ENCODE measurements at places on chromosomes 3 and 15.

DNA sequence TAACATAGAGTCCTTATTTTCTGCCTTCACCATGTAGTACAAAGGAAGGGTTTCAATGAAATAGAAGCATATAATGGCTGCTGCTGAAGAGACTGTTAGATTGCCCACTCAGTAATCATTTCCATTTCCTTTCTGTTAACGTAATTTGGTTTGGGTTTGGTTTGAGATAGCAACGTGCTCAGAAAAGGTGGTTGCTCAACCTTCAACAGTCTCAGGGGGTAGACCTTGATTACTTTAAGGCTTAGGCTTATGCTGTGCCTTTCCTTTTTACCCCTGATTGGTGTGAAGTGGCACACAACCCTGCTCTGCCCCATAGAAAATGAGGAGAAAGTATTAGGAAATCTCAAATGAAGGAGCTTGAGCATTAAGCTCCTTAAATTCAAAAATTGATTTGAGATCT is 163.7 kb upstream of the TP63 start:
- DNase-seq = no peak

DNA sequence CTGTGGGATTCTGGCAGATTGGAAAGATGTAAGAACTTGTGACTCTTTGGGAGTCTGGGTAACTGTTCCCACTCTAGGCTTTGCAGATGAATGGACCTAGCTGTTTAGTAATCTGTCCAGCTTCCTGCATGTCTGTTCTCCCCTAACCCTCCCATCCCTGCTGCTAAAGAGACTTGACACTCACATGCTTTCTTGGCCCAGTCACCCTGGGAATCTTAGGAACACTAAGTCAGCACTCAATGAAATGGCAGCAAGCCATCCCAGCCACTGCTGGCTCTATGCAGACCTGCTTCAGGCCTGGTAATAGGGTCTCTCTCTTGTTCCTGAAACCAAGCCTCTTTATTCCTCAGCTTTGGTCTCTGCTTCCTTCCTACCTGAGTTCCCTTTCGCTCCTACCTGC is 63.7 kb upstream of the THSD4 start:
- DNase-seq = no peak

GRCh38 chr3:12830785-12831156 is 10.6 kb downstream of the RPL32 start:
- no peak for DNase-seq

GRCh38 chr3:70726096-70726938 is 413.9 kb upstream of the MDFIC2 start:
- no peak for DNase-seq

DNA sequence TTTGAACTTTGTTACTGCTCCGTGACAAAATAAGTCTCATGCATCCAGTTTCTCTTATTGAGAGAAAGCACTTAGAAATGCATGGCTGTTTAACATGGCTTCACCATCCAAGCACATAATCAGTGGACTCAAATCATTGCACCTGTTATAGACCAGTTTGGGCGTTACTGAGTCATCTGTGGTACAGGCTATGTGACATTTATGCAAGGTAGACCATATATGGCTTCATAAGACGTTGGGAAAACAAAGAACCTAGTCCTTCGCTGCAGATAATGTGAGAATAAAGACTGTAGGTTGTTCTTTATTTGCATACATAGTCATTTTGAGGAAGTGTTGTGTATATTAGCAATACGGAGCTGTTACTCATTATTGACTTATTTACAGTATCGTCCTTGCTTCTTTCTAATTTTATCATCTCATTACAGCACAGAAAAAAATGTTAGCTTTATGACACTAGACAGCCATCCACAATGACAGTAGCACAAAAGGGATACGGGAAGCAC is 374.7 kb downstream of the IL5RA start:
- DNase-seq = no peak

- DNase-seq = no peak
These were observed 16.6 kb downstream of the CHCHD6 start for GRCh38 chr3:126720596-126720995.

GRCh38 chr15:75104804-75105557 is 81.6 kb downstream of the PPCDC start:
- DNase-seq = no peak

DNA sequence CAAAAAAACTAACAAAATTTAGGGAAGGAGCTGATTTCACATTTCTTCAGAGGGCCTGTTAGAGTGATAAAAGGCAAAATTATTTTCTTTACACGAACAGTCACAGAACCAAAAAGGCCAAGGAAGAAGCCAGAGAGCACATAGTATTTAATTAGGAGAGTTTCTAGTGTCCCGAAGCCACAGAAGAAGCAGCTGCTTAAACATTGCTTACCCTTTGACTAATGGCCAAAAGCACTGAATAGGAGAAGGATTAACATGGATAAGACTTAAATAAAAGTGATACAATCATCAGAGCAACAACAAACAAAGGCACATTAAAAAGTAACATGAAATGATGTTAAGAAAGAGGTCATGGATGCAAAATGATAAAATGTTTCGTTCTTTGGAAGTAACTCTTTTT is 98.6 kb downstream of the CHL1 start:
- no peak for DNase-seq

DNA sequence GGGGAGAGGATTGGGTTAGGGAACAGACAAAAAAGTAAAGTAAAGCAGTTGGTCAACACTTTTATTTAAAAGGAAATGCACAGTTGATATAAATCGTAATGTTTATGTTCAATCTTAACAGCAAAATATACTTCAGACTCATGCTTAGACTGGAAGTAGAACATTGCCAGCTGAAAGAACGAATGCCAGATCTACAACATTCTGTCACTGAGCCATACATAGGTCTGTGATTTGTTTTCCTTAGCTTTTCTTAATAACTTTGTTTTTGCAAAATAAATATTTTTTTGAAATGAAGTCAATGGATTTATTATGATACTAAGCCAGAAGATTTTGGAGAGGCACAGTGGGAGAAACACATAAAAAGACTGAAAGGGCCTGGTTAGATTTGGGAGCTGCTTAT is 62.0 kb downstream of the LEKR1 start:
- DNase-seq = no peak

DNA sequence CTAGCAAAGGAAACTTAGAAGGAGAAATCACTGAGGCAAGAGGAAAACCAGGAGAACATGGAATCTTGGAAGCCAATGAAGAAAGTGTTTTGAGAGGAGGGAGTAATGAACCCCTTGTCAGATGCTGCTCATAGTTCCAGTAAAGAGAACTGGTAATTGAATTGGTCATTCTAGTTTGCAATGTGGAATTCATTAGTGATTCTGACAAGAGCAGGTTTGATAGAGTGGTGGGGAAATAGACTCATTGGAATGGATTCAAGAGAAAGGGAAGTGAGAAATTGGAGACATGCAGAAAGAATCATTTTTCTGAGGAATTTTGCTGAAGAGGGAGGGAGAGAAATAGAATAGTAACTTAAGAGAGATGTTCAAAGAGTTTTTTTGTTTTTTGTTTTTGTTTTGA is 21.0 kb downstream of the GLCE start:
- DNase-seq = no peak

DNA sequence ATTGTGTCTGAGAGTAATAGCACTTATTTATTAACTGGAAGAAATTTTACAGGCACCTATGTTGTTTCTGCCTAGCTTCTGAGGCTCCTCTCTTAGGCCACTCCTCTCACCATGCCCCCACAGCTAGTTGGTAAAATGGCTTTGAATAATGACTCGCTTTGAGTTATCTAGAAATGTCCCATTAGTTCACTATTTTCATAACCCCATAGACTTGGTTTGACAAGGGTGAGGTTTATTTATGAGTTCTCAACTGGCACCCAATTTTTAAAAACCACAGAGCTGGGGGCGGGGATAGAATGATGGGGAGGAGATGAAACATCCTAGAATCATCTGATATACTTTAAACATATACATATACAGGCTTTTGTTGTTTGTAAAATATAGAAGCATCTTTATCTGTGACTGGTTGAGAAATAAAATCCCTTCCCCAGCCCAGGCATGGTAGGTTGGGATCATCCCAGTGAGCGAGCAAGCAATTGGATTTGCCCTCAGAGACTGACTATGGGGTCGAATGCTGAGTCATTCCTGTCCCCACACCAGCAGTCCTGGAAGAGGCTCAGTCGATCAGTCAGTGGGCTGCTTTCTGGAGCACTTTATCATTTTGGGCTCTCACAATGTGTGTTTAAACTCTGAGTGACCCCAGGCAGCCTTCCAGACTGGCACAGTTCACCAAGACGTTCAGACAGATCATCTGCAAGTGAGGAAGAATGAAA is 60.2 kb upstream of the TSEN2 start:
- no peak for DNase-seq

GRCh38 chr15:52306270-52306669 is 10.7 kb upstream of the MYO5C start:
- DNase-seq = no peak

GRCh38 chr3:16897254-16897926 is 12.6 kb downstream of the PLCL2 start:
- no peak for DNase-seq

DNA sequence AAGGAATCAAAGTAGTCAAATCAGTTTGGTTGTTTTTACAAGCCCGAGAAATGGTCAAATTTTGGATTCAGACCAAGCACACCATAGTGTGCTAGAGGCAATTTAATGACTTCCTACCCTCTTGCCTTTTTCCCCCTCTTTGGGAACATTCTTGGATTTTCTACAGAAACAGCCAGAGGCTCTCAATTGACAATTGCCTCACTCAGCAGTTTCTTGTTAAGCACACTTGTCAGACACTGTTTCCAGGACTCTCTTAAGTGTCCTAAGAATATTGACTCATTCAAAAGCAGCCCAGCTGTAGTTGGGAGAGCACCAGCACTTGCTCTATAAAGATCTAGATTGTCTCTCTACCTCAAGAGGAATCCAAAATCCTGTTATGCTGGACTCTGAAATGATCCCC is 1.5 kb upstream of the SLC35G2 start:
- no peak for DNase-seq

- peak; percentile 46 for DNase-seq
These were observed at the start of gene PRKCD for GRCh38 chr3:53160660-53161449. Gene PRKCD (plus strand): TSS chr3:53161209. CDS start chr3:53178423, 17,214 bp downstream.

DNA sequence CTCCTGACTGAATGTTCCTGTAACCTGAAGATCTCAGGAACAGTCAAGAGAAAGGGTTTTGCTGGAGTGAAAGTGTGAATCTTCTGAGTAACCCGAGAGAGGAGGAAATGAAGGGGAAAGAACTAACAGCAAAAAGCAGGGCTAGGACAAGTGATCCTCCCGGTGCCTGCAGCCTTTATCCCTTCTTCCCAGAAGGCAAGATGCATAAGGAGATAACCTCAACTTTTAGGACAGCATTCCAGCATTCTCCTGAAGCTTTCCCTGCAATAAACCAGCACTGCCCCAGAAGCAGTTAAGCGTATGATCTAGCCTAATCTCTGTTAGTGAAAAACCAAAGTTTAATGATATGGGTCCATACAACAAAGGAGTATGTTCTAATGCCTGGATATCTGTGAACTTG is 298.8 kb downstream of the MEX3B start:
- DNase-seq = no peak

DNA sequence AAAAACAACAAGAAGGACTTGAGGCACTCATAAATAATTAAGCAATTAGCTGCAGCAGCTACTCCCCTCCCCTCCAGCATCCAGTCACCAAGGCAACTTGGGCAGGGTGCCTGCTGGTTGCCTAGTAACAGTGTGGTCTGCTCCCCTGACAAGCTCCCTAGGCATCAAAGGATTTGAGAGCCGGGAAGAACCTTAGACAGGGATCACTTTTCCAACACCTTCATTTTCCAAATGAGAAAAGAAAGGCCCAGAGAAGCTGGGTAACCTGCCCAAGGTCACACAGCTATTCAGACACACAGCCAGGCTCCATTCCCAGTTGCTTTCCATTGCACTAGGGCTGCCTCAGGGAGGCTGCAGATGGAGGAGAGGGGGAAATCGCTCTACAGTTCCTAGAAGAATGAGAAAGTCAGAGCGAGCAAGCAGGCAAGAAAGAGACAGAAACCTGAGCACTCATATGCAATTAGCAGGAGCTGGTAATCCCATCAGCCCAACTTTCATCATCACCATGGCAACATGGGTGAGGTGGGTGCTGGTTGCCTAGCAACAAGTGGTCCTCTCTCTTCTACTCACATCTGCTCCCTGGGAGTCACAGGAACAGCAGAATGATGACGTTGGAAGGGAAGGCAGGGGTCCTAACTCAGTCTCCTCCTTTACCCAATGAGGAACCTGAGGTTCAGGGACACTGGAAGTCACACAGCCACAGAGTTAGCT is 3.6 kb upstream of the EIF4E3 start:
- no peak for DNase-seq

Data from stimulated activated CD8-positive, alpha-beta memory T cell treated with anti-CD3 and anti-CD28 coated beads, Interleukin-4, amount 100 ng/mL, for 1 hour (primary cell).